ENCODE measurements at places on chromosomes 12 and 14.

GRCh38 chr14:23120541-23121251 is 1.6 kb upstream of the CEBPE start:
- DNase-seq: no peak

DNA sequence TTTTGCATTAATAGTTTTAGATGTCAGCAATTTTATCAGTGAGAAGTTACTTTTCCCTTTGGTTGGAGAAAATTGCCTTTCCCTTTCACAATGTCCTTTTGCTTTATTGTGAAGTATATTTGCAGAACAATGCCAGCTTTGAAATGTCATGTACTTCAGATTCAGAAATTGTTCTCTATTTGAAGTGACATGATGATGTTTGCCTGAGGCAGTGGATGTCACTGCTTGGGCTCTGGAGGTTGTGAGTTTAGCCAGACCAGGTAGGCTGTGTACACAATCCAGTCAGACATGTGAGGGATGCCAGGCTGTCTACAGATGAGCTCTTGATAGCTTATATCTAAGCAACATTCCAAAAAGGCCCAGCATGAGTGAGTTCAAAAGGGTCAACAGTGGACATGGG is 451.9 kb upstream of the FBXO33 start:
- no peak for DNase-seq

- DNase-seq: no peak
These were observed 16.0 kb upstream of the ENDOU start for GRCh38 chr12:47741340-47741703.

GRCh38 chr12:25950329-25951115 is 8.0 kb upstream of the RASSF8 start:
- no peak for DNase-seq

- DNase-seq: no peak
These were observed 3.2 kb upstream of the AMIGO2 start for GRCh38 chr12:47082796-47083621.

DNA sequence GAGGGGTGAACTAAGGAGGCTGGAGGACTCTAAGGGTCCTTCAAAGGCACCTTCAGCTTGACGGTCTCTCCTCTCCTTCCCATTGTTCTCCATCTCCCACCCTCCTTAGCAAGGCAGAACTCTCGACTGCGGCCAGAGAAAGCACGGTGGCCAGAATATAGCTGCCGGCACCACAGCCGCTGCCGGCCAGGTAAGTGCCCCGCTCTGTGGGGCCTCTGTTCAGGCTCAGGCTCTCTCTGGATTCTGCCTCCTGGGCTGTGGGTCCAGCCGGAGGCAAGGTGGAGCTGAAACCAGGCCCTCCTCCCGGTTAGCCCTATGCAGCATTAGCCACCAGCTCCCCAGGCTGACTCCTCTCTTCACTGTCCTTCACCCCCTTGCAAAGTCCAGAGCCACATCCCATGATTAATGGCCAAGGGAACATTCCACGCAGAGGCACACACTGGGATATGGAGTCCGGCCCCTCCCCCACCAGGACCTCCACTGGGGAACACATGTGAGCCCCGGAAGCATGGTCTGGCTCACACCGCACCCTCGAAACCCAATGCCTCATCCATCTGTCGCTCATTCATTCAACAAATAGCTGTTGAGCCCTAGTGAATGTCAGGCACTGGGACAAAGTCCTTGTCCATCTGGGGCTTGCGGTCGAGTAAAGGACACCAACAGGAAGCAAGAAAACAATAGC is 25.2 kb downstream of the LTBP2 start:
- DNase-seq: no peak

DNA sequence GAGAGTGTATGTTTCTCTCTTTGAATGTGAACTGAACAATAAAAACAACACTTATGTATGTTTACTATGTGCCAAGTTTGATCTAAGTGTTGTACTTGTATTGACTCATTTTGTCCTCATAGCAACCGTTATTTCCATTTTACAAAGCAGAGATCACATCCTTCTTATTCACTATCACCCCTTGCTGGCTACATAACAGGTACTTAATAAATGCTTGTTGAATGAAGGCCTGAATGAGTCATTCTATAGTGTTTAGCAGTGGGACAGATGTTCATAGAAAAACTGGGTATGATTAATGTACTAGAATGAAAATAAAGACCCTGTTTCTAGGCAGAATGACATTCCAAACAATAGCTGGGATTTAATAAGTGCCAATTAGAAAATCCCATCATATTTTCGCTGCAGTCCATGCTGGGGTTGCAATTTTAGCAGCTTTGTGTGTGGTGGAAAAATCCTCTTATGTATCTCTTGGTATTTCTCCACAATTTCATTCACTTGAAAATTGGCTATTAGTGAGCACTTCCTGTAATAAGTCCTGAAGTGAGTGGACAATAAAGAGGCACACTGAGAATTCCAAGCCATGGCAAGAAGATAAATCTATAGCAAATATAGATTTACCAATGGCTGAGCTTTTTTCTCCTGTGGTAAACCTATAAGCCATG is 86.0 kb downstream of the FAR2 start:
- DNase-seq: no peak

DNA sequence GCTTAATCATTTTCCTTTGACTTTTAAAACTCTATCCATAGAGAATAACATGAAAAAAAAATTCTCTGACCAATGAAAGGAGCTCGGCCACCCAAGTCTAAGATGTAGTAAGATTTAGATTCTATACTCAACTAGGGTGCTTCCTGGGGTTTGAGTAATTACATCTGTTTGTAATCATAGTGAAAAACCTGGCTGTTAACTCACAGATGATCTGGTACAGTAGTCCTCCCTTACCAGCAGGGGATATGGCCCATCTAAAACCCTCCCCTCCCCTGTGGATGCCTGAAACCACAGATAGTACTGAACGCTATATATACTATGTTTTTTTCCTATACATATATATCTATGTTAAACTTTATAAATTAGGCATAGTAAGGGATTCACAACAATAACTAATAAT is 89.2 kb downstream of the DAAM1 start:
- DNase-seq: no peak

DNA sequence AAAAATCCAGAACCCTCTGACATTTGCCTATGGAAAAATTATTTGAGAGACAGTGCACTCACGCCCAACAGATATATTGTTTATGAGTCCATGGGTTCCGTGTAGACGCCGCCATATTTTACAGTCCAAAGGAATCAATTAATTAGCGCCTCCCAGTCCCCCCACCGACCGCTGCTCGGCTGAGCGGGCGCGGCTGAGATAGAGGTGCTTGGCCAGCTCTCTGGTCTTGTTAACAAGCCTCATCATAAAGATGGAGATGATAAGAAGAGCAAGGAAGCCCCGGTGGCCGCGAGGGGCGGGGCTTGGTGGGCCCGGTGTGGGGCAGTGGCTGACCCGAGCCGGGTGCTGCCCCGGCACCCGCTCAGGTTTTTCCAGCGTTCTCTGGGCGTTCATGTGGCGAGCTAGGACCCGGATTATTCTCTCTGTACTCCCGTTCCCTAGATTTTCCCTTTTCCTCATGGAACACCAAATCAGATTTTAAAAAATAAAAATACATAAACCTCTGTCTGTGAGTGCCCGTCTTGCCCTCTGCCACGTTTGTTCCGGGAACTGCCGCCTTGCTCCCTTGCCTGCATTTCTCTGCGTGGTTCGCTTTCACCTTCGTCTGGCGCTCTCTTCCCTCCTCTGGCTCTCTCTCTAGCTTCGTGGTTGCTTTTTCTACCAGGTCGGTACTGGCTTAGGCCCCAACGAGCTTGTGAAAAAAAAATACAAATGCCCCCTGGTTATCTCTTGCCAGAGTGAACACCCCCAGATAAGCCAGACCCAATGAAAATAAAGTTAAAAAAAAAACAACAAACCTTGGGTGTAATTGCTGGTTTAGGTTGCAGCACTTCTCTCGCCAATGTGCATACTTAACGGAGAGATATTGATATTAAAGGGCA is 9.0 kb downstream of the HOXC12 start:
- no peak for DNase-seq

DNA sequence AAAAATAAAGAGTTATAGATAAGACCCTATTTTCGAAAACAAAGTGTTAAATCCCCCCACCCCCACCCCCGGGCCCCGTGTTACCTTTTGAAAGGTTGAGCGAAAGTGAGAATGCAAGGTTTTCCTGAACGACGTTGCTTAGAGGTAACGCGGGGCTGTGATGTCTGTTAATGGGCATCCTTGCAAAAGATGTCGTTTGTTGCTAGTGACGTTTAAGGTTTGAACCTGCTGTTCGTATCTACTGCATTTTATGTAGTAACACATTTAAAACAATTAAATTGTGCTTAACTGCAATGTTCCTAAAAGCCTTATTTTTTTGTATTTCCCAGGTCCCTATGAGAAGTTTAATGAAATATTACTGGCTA is 1.2 kb downstream of the CPSF6 start:
- no peak for DNase-seq

- no peak for DNase-seq
These were observed 342.0 kb downstream of the NPAS3 start for GRCh38 chr14:33280646-33281045.

GRCh38 chr14:51039252-51039651 is 55.7 kb downstream of the TRIM9 start:
- DNase-seq: no peak

DNA sequence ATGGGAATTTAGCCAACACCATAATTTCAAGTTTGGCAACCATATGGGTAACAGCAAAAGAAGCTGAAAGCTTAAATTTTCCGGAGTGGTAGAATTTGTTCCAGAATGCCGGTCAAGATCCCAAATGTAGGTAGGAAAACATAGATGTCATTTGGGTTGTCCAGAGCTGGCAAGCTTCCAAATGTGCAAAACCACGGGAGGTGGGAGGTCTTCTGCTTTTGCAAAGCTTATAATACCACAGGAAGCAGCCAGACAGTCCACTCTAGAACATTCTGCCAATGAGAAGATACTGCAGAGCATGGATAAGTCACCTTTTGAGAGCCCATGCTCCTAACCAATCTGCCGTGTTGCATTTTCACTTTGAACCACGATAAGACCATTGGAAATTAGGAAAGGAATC is 26.4 kb upstream of the BATF start:
- DNase-seq: no peak
